ENCODE measurements at places on chromosomes 1 and 21.
A peak's percentile ranks its signal among the peaks of the same experiment; 100 is the strongest.

DNA sequence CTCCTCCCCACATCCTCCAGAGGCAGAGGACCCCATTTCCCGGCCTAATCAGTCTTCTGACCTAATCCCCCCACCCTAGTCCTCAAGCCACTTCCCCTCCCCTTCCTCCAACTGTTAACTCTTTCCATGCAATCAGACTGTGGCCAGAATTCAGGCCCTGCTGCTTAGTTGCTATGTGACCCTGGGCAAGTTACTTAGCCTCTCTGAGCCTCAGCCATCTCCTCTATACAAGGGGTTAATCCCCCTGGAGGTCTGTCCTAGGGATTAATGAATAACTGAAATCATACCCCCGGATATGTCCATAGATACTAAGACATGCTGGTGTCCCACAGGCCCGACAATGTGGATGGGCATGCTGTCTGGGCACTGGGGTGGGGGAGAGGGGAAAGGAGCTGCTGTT, 18.3 kb downstream of the AHDC1 start:
- DNase-seq, result no peak

- no peak for DNase-seq
Measured at GRCh38 chr1:40703316-40703715, 11.8 kb downstream of the NFYC start.

- no peak for DNase-seq
Measured at GRCh38 chr1:219039682-219040154, 134.0 kb upstream of the LYPLAL1 start.

GRCh38 chr1:233982827-233983518, 78.5 kb downstream of the SLC35F3 start:
- DNase-seq, result no peak

GRCh38 chr1:116738673-116739370, 15.4 kb upstream of the CD2 start:
- no peak for DNase-seq

DNA sequence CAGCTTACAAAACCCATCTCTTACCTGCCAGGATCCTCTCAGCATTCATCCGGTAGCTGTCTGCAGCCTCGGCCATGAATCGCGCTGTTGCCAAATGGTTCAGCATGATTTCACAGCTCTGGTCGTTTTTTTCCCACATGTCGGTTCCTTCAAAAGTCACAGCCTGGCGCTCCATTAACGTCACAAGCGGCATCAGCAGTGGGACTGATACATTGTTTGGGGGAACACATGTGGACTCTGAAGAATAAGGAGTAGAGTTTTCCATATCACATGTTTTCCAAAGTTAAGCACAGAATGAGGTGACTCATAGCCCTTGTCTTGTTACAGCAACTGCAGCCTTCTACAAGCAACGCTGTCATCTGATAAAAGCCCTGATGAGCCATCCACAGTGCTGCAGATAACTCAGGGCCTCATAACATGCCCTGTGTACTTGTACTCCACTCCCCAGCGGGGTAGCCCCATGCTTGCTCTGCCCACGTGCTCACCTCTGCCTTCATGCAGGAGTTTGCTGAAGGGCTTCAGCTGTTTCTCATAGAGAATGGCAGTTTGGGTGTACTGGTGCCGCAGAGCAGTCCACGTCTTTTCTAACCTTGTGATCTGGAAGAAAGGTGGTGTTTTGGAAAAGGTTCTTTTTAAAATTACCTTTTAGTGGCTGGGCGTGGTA, 114.2 kb downstream of the BCAR3 start:
- peak; percentile 93 for DNase-seq

DNA sequence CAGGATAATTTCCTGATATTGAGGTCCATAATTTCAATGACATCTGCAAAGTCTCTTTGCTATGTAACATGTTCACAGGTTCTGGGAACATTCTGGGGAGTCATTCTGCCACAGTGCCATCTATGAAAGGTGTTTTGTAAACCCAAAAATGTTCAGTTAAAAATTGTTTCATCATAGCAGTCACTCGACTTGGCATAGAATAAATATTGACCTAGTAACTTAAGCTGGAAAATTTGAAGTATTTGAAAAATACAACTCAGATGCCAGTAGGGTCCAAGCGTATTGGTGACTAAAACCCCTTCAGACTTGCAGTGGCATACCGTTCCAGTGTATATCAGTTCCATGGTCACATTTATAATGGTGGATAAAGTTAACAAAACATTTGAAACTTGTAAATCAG, 6.8 kb downstream of the DESI2 start:
- DNase-seq, result peak; percentile 32

DNA sequence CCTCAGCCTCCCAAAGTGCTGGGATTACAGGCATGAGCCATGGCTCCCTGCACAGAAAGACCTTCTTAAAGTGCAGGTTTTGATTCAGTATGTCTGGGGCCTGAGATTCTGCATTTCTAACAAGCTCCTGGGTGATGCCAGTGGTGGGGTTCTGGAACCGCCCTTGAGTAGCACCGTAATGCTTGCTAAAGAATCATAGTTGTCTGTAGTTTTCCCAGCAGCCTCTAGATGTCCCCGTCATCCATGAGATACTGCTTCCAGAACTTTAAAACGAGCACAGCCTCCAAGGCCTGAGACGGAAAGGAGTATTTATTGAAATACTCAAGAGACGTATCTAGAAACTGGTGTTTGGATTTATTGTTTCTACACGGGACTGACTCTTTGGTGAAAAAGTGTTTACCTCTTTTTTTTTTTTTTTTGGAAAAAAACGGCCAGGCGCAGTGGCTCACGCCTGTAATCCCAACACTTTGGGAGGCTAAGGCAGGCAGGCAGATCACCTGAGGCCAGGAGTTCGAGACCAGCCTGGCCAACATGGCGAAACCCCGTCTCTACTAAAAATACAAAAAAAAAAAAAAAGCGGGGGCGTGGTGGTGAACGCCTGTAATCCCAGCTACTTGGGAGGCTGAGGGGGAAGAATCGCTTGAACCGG, 2.6 kb upstream of the TOR3A start:
- peak; percentile 90 for DNase-seq

DNA sequence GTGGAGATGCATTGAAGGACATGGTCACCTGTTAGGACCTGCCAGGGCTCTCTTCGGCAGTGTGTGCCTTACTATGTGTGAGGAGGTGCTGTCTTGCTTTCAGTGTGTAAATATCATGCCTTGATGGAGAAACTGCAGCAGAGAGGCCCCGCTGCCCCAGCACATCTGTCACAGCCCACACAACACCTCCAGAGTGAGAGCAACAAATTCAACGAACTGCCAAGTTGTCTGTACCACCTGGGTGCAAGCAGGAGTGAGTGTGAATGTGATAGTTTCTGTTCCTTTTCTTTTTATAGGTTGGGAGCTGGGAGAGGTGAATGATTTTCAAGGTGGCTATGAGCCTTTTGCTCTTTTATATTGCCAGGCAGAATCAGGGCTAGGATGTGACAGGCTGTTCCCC, 114.6 kb upstream of the KIAA0040 start:
- no peak for DNase-seq

DNA sequence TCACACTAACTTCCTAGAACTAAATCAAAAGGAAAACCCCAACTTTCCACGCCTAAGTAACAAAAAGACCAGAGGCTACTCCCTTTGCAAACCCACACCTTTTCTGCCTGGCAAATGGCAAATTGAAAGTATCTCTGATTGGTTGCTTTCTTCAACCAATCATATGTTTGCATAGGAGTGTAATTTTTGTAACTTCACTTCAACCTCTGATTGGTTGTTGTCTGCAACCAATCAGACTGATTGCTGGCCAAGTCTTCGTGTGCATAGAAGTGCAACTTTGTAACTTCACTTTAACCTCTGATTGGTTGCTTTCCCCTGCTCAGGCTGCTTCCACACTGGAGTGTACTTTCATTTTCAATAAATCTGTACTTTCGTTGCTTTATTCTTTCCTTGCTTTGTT, 36.9 kb upstream of the PADI2 start:
- DNase-seq, result no peak

DNA sequence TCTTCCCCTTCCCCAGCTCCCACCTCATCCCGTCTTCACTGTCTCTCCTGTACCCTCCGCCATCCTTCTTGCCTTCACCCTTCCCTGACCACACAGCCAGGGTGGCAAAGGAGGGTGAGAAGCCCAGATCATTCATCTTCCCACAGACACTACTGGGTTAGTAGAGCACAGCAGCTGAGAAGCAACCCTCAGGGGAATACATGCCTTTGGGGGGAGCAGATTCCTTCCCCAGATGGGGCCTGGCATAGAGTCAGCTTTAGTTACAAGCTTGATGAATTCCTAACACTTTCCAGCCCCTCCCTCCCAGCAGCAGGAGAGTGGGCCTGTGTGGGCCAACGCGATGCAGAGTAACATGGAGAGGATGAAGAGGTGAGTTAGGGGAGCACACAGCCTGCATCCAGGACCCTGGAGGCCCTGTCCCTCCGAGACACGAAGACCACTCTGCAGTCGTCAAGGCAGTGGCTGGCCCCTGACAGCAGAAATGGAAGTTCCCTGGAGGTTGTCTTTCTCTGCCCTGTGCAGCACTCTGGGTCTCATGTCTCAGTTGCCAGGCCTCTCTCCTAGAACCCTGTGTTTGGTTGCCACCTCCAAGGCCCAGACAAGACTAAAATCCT, 8.8 kb upstream of the BTG2 start:
- DNase-seq, result no peak

GRCh38 chr1:10105484-10105883, 72.7 kb downstream of the UBE4B start:
- no peak for DNase-seq

- peak; percentile 43 for DNase-seq
Measured at GRCh38 chr1:113140588-113141446, 67.8 kb downstream of the LRIG2 start.

DNA sequence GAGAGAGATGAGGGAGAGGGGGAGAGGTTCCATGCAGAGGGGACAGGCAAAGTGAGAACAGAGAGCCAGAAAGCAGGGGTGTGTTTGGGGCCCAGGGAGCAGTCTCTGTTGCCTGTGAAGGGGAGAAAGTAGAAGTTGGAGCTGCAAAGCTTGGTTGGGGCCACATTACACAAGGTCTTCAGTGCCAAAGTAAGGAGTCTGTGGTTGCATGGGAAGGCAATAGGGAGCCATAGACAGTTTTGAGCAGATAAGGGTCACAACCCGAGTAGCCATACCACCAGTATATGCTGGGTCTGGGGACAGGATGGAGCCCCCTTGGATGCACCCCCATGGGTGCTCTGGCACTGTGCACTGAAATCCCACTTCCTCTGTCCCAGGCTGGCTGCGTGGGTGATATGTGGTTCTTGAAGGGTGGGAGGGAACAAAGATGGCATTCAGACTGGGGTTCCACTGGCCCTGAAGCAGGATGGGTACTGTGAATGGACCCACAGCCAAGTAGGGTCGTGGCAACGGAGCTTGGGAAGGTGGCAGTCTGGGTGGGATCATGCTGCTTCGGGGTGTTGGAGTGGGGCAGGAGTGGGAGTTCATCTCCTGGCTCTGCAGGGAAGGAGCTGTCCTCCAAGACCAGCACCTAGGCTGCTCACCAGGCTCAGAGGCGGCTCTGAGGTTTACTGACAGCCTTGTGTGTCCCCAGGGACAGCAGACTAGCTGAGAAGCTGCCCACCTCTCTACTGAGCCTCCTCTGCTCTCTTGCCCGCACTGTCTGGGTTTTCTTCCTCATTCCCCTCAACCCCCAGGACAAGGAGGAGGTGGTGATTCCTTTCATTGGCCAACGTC, 12.1 kb downstream of the DRAXIN start:
- no peak for DNase-seq

- peak; percentile 47 for DNase-seq
Measured at GRCh38 chr1:54335755-54336108, 70.5 kb downstream of the SSBP3 start.

- no peak for DNase-seq
Measured at GRCh38 chr1:56441601-56442000, 137.8 kb downstream of the PLPP3 start.

DNA sequence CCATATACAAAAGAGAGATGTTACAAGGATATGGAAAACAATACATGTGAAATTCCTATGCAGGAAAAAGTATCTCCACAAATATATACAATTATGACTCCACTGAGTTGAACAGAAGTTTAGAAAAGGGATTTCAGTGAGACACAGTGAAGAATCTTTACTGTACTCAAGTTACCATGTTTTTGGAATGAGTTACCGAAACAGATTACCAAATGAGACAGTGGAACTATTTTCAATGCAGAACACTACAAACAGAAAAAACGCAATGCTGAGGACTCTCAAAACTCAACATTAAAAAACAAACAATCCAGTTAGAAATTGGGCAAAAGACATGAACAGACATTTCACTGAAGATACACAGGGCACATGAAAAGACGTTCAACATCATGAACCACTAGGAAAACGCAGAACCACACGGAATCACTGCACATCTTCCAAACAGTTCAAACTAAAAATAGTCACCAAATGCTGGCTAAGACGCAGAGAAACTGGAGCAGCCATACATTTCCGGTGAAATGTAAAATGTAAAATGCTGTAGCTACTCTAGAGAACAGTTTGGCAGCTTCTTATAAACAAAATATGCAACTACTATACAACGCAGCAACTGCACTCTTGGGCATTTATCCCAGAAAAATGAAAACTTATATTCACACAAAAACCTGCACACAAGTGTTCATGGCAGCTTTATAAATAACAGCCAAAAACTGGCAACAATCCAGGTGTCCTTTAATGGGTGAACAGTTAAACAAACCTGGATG, 118.7 kb downstream of the UBR4 start:
- DNase-seq, result no peak

DNA sequence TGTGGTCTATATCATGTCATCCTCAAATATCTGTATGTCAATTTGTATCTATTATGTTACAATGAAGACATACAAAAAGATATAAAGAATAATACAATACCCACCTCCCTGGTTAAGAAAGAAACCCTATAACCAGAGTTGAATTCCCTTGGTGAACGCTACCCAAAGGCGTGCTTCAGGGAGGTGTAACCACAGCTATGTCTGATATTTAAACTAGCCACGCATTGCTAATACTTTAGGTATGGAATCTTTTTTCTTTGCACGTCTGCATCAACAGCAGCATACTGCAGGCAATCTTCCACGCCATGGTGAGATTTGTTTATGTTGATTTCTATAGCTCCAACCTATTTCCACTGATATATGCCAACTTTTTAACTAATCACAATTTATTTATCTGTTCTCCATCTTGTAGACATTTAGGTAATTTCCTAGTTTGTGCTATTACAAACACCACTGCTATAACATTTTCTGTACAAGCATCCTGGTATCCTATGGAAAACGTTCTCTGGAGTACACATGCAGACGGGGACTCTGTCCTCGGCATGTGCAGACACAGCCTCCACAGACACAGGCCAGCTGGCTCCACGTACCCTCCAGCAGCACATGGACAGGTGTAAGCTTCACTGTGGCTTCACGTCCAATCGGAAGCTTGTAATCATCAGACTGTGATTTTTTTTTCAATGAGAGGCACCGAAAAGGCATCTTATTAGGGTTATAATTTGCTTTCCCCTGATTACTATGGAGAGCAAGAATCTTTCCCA, 58.5 kb downstream of the HSF2BP start:
- peak; percentile 87 for DNase-seq

Measured in trophoblast cell (in vitro differentiated cells and primary cell).